ENCODE measurements at places on chromosomes 5 and 9. TPM values are rescaled to one million over a fixed set of nuclear protein-coding genes. Genes with fewer than 3 reads are reported as not detected.

Gene EIF4E1B
- not detected for total RNA-seq

Gene TDRD7
- 15.1 TPM for total RNA-seq

Gene MYORG
- total RNA-seq = 10.1 TPM

Gene LCN2
- 0.64 TPM for total RNA-seq

Gene CHSY3
- total RNA-seq = 4.8 TPM

Gene CARD6
- 19.5 TPM for total RNA-seq

Gene LVRN
- 15.9 TPM for total RNA-seq

Gene SPOCK1
- 59.8 TPM for total RNA-seq

Gene FSTL4
- not detected for total RNA-seq

Gene FAT2
- total RNA-seq = 0.51 TPM

Gene TMEM252
- not detected for total RNA-seq

Gene CNTLN
- total RNA-seq = 7.1 TPM

Data from mesenteric fat pad (tissue), 1 donor.